ENCODE measurements at places on chromosomes 1 and 21.
A peak's percentile ranks its signal among the peaks of the same experiment; 100 is the strongest.

DNA sequence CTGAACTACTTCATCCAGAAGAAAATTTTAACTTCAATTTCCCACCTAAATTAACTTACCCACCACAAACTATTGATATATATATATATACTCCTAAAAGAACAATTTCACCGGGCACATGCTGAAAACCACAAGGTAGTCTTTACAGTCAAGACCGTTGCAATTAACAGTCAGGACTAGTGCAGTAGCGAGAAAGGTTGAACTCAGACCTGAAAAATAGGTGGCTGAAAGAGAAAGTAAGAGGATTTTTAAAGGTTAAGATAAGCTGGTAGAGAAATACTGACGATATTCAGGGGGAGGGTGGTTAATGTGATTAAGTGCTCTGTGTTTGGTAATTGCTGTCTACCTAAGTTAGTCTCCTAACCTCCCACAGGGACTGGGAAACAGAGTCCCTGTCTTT is 1153.5 kb upstream of the TMPRSS15 start:
- DNase-seq, result no peak

DNA sequence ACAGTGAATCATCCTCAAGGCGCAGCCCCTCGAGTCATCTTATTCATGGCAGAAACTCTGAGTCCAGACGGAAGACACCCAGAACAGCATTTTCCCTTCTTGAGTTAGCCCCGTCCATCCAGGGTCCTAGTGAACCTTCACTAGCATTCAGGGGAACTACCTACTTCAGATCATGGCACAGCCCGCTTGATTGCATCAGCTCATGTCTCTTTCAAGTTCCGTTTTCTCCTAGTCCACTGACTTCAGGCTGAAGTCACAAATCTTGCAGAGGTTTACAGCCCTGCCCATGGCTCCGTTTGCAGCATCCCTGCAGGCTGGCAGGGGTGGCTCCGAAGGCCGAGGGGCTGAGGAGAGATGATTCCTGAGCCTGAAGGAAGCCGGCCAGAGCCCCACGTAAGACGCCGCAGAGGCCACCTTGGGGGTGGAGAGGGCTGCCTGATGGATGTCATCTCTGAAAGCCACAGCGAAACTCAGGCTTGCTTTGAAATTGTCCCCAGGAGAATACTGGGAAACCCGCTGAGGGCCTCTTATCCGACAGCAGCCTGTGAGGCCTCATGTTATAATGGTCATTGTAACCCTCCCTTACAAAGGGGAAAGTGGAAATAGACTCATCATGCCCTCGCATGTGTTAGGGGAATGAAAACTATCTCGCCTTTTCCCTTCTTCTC is 310.2 kb upstream of the AJAP1 start:
- no peak for DNase-seq

GRCh38 chr1:153888533-153888932 is 34.2 kb downstream of the GATAD2B start:
- DNase-seq, result no peak

GRCh38 chr1:226563666-226564065 is 15.1 kb downstream of the STUM start:
- no peak for DNase-seq

- no peak for DNase-seq
Observed at GRCh38 chr1:234295068-234295467, 78.2 kb upstream of the COA6 start.

DNA sequence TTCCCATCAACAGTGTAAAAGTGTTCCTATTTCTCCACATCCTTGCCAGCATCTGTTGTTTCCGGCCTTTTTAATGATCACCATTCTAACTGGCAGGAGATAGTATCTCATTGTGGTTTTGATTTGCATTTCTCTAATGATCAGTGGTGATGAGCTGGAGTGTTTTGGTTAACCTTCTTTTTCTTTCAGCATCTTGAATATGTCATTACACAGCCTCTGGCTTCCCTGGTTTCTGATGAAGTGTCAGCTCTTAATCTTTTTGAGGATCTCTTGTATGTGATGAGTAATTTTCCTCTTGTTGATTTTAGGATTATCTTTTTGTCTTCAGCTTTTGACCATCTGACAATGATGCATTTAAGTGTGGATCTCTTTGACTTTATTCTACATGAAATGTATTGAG is 133.2 kb upstream of the GRIK3 start:
- DNase-seq, result no peak

GRCh38 chr1:32063261-32063681 is 9.5 kb upstream of the TMEM39B start:
- DNase-seq, result no peak

DNA sequence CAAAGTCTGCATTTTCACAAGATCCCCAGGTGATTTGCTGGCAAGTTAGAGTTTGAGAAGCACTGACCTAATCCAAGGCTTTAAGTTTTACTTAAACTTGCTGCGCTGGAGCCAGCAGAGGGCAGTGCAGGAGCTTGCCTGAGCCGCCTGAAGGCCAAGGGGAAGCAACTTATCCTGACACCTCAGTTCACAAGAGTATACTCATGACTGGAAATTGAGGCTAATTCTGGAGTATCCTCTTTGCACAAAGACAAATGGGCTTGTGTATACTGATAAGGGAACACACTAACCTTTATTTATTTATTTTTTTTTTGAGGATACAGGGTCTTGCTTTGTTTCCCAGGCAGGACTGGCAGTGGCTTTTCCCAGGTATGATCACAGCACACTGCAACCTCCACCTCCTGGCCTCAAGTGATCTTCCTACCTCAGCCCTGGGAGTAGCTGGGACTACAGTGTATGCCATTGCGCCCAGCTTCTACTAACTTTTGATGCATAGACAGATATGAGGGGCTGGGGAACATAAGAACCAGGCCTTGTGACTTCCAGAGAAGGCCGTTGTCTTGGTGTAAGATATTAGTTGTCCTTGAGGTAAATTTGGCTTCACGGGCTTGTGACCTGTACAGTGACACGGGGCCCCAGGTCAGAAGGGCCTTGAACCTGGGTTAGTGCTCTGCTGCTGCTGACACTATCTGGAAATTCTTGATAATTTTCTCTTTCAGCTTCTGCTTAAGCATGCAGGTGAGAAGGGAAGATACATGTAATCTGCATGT is 29.0 kb upstream of the SLAMF1 start:
- peak; percentile 69 for DNase-seq
